ENCODE measurements at places on chromosomes 1 and 21.

- DNase-seq: no peak
These were observed 159.2 kb downstream of the CAMTA1 start for GRCh38 chr1:6944434-6944833.

DNA sequence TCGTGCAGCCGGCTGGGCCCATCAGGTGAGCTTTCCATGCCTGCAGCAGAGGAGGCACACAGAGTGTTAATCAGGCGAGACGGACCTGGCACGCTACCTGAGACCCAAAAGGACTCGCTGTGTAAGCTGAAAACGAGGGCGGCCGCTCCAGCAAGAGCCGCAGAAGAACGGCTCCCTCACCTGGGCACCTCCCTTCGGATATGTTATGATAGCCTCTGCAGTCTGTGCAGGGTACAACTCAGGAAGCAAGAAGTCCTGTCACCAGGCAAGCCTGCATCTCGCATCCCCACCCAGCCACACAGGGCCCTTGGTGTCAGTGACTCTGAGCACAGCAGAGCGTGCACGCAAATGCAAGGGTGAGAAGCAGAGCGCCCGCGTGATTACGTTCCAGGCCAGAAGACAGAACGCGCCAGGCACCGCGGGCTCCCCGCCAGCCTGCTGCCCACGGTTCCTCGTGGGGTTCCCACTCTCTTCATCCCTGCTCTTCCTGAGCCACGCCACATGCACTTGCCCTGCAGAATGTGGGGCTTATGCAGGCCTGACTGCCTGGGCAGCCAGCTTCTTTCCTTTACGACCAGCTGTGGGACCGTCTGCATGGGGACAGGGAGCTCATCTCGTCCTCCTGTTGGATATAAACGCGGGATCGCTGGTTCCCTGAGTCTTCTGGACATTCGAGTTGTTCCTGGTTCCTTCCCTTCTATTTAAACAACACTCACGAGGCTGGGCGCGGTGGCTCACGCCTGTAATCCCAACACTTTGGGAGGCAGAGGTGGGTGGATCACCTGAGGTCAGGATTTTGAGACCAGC lies 20.2 kb upstream of the LRRC47 start:
- no peak for DNase-seq

- DNase-seq: no peak
These were observed 20.4 kb upstream of the TMEM52 start for GRCh38 chr1:1939296-1940122.

DNA sequence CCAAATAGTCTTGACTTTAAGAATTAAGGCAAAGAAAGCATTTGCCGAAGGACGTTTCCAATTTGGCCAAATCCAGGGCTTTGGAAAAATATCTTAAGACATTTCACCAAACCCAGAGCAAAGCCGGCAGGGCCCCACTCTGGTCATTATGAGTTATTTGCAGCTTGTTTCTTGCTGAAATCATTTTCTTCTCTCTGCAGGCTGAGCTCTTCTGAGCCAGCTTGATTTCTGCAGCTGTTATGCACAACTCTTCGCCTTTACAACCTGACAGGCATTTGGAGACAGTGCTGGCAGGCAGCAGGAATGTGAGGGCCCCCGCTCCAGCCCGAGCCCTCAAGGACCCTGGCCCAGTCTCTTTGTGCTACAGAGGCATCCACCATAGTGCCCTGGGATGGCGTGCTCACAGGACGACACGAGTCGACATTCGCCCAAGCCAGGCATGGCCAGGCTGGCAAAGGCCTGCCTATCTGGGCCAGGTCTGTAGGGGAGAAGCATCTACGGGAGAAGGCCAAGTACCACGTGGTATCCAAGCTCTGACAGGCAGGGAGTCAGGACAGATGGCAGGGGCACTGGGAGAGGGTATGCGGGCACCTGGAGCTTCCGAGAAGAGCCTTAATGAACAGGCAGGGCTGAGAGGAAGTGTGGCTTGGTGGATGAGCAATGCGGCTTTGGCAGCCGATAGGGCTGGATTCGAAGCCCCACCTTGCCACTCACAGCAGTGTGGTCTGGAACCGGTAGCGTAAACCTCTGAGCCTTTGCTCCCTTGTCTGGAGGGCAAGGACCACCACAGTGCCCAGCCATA lies 32.3 kb downstream of the SYF2 start:
- no peak for DNase-seq

GRCh38 chr1:15139654-15140350 lies 13.7 kb upstream of the TMEM51 start:
- no peak for DNase-seq

- DNase-seq: no peak
These were observed 51.9 kb upstream of the CD34 start for GRCh38 chr1:207962716-207963426.

- no peak for DNase-seq
These were observed 19.9 kb downstream of the IRF2BP2 start for GRCh38 chr1:234589854-234590620.

DNA sequence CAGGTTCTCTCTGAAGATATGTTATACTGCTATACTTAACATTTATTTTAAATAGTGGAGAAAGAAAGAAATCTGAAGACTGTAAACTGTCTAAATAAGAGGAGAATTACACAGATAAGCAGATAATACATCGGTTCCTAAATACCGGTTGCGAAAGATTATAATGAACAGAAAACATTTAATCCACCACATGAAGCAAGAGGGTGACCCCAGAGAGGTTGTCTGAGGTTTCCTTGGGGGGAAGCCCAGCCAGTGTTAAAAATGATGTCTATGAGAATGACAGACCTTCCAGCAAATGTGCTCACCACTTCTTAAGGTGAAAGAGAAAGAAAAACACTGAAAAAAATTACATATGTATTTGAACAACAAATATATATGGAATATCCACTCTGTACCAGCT lies 356.4 kb upstream of the KAZN start:
- no peak for DNase-seq

- DNase-seq: no peak
These were observed 89.8 kb downstream of the OLFML2B start for GRCh38 chr1:161933592-161934588.

GRCh38 chr1:39088658-39089057 lies 62.5 kb downstream of the NDUFS5 start:
- DNase-seq: no peak

- no peak for DNase-seq
These were observed 174.1 kb downstream of the FOXD2 start for GRCh38 chr1:47611992-47612391.

- DNase-seq: no peak
These were observed 217.1 kb downstream of the RERE start for GRCh38 chr1:8600336-8600735.

- no peak for DNase-seq
These were observed 27.3 kb downstream of the ZBTB8OS start for GRCh38 chr1:32622806-32623681.

GRCh38 chr1:31755197-31755611 lies 8.9 kb downstream of the ADGRB2 start:
- no peak for DNase-seq

GRCh38 chr1:206705726-206706297 lies 21.1 kb downstream of the MAPKAPK2 start:
- DNase-seq: no peak

DNA sequence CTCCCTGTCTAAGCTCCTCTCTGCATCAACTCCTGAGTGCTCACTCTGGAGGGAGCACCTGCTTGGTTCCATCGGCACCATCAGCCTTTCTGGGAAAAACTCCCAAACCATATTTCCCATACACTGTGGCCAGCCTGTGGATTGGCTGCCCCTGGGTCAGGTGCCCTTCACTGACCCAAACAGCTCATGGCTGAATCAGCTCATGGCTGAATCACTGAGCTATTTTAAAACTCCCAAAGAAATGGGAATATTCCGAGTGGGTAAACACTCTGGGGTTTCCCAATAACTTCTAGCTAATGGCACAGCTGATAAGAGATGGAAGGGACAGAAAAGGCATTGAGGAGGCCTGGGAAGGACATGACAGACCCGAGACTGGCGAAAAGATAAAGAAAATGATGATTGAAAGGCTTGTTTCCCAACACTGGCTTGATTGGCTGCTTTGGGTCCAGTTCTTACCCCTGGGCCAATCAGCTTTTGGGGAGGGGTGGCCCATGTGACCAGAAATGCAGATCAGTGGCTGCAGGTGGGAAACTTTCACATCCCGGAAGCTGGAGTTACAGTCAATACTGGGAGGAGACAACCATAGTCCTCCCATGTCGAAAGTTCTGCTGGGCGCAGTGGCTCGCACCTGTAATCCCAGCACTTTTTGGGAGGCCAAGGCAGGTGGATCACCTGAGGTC lies 37.3 kb upstream of the KAZN start:
- DNase-seq: no peak

Measured in fibroblast of skin of left quadriceps (primary cell).